Subcutaneous preadipocyte (primary cell): ENCODE measurements at places on chromosomes 16 and 17. TPM values are rescaled to one million over a fixed set of nuclear protein-coding genes. Genes with fewer than 3 reads are reported as not detected.

KRTAP9-4 gene
- total RNA-seq, result not detected in 2 replicates

INTS2 gene
- total RNA-seq, result 14.7 and 19.0 TPM in 2 replicates

TP53TG3C gene
- under 0.01 TPM in 2 replicates for total RNA-seq

PPP1R27 gene
- total RNA-seq, result not detected in 2 replicates

P2RX5 gene
- 0.37 and 1.2 TPM in 2 replicates for total RNA-seq

TMEM235 gene
- total RNA-seq, result not detected in 2 replicates

MKS1 gene
- total RNA-seq, result 10.7 and 10.9 TPM in 2 replicates

SLC5A11 gene
- total RNA-seq, result not detected in 2 replicates

SLC22A31 gene
- total RNA-seq, result 0.20 TPM in 1 of 2 replicates, not detected in the other

OTOA gene
- under 0.01 and 0.37 TPM in 2 replicates for total RNA-seq

CES5A gene
- not detected in 2 replicates for total RNA-seq

SSTR5 gene
- total RNA-seq, result not detected in 2 replicates

ASGR1 gene
- under 0.01 and 0.39 TPM in 2 replicates for total RNA-seq

TNS4 gene
- total RNA-seq, result under 0.01 TPM in 1 of 2 replicates, not detected in the other

KRT40 gene
- total RNA-seq, result not detected in 2 replicates

COQ9 gene
- 44.1 and 49.3 TPM in 2 replicates for total RNA-seq

RBFOX1 gene
- not detected in 2 replicates for total RNA-seq

CMTM1 gene
- total RNA-seq, result 1.8 TPM in 2 replicates

FA2H gene
- not detected in 2 replicates for total RNA-seq
